ENCODE measurements at places on chromosomes 13 and 19.

- no peak for DNase-seq
These were observed 72.5 kb downstream of the FREM2 start for GRCh38 chr13:38759390-38759789.

GRCh38 chr13:99218969-99219368 is 18.3 kb downstream of the UBAC2 start:
- no peak for DNase-seq

- no peak for DNase-seq
These were observed 1674.2 kb downstream of the PCDH9 start for GRCh38 chr13:65555962-65556361.

- no peak for DNase-seq
These were observed 14.3 kb downstream of the FZR1 start for GRCh38 chr19:3520166-3521103.

- DNase-seq, result no peak
These were observed 22.0 kb downstream of the EPN1 start for GRCh38 chr19:55697069-55697440.

DNA sequence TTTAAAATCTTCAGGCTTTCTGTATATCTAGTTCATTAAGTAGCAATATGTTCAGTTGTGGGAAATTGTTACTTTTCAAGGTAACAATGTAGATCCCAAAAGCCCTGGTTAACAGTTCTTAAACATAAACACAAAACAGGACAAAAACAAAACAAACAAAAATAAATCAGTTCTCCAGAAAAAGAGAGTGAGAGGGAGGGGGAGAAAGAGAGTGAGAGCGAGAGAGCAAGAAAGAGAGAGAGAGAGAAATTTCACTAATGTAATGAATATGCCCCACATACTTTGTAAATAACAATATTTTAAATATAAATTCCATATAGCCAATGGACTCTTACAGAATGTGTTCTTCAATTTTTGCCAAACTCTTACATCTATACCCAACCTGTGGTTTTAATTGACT is 275.5 kb downstream of the GPC6 start:
- no peak for DNase-seq

DNA sequence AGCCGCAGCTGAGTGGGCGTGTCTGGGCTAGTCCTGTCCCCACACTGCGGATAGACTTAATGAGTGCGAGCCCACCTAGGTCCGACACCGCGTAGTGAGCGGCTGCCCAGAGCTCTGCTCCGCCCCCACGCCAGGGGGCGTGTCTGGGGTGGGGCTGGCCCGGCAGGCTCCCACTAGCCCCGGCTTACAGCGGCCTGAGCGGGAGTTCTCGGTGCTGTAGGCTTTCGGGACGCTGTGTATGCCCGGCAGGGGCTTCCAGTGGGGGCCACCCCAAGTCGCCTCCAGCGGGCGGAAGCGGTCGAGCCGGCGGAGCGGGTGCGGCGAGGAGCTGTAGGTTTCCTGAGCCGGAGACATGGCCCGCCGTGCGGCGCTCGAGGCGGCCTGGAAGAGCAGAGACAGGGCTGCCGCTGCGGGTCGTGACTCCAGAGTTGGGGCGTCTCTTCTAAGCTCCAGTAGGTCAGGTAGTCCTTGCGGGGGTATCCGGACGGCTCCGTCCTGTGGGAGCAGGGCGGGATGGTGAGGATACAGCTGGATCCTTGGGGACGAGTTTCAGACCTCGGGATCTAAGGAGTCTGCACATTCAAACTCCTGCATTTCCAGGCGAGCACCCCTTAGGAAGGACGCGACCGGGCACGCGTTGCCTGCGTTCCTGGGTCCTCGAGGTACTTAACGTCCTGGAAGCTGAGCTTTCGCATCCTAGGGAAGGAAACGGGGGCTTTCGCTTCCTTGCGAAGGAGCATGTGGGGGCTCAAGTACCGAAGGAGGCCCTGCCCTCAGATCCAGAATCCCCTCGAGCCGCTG is 1.2 kb downstream of the CGB7 start:
- no peak for DNase-seq

DNA sequence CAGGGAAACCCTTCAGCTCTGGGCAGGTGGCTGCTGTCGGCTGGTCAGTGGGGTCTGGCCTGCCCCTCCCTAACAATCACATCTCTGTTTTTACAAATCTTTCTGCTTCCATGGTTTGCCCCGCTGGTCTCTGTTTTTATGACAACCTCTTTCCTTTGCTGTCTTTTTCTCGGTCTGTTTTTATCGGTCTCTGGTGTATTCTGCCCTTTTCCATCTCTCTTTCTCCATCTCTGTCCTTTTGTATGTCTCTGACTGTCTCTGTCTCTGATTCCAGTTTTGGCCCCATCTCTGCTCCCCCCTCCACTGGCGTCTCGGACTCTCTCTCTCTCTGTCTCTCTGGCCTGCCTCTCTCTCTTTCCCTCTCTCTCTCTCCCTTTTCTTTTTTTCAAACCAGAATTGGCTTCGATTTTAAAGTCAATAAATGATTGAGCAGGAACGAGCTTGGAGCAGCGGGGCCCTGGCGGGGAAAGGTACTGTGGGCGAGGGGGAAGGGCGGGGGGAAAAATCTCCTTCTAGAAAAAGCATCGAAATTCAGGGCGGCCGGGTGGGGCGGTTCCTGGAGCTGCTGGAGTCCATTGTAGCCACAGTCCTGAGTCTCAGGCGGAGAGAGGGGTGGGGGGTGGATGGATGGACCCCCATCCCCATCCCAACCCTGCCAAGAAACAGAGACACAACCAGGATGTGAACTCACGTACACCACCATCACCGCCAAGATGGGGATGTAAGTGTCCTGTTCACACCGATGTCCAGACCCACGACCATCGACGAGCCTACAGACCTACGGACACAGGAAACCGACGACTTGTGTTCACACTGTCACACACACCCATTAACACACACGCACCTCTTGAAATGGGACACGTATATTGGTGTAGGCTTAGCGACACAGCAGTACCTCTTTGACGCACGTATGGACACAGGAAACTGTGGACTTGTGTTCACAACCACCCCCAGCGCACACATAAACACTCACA is 3.0 kb downstream of the NFIX start:
- no peak for DNase-seq

GRCh38 chr19:48480183-48480557 is 11.0 kb downstream of the CYTH2 start:
- DNase-seq, result no peak

DNA sequence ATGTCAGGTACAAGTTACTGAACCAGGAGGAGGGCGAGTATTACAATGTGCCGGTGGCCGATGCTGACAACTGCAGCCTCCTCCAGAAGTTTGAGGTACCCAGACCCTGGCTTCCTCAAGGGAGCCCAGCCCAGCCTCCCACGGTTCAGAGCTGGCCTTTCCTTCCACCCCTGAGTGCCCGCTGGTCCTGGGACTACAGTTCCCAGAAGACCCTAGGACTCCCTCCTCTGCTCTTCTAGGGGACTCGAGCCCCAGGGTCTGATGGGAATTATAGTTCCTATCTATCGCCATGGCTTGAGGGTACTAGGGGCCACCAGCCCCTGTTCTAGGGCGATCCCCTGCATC is 11.0 kb downstream of the PRKCG start:
- no peak for DNase-seq

DNA sequence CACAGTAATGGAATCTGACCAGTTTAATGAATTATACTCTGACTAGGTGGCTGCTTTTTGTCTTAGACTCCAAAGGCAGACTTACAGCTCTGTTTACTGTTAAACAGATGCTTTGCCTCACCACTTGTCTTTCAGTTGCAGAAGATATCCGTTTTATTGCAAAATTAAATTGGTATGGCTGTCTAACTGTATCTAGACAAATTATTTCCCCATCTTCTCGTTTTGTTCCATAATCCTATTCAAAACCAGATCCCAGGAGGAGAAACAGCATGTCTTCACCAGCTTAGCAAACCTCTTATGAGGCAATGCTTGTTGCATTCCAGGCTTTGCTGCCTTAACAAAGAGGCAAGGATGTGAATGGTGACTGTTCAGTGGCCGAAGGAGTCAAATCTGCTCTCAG is 215.6 kb downstream of the TDRD3 start:
- DNase-seq, result no peak

GRCh38 chr13:20080377-20081164 is 80.3 kb downstream of the GJA3 start:
- no peak for DNase-seq

DNA sequence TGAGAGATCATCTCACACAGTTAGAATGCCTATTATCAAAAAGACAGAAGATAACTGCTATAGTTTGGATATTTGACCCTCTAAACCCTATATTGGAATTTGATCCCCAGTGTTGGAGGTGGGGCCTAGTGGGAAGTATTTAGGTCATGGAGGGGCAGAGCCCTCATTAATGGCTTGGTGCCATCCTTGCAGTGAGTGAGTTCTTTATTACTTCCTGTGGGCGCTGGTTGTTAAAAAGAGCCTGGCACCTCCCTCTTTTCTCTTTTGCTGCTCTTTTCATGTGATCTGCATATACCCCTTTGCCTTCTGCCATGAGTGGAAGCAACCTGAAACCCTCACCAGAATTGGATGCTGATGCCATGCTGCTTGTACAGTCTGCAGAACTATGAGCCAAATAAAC is 66.8 kb downstream of the TDRD3 start:
- DNase-seq, result no peak

DNA sequence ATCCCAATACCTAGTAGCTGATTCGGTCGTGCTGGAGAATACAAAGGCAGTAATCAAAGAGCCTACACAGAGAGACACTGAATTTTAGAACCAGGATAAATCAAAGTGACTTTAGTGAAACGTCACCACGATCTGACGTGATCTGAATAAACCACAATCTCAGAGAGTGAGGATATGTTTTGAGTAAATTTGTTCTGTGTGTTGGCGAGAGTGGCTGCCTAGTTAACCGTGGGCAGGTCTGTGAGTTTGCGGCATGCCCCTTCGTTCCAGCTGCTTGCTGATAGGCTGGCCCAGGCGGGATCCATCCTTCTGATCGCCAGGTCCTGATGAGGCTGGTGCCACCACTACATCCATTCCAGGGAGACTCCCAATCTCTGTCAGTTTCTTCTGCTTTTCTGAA is 40.4 kb downstream of the LRCH1 start:
- DNase-seq, result no peak

GRCh38 chr19:29841559-29842367 is 30.0 kb downstream of the CCNE1 start:
- no peak for DNase-seq

DNA sequence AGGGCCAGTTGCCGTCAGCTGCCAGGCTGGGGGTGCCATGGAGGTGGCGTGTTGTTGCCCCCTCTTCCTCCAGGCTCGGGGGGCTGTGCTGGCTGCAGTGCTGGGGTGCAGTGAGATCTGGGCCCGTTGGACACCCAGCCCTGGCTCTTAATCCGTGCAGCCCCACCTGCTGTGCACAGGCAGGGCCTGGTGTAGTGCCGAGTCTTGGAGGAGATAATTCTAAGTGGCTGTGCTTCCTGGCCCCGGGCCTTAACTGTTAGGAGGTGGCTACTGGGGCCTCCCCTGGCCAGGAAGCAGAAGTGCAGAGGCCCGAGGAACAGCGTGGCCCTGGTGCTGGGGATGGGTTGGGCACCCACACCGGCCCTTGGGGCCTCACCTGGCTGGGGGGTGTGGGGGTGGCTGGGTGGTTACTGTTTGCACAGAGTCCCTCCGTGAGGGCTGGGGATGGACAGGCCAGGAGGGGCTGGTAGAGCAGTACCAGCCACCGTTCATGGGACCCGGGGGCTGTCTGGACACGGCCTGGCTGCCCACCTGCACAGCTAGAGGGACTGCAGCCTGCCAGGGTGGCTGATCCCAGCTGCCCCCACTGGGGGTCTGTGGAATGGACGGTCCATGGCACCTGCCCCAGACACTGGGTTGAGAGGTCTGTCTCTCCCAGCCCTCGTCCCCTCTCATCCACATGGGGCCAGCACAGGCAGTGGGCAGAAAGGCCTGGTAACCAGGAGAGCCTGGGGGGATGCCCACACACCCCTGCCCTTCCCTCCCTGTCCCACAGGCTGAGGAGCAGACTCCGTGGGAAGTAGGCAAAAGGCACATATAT is 3.3 kb downstream of the GPX4 start:
- no peak for DNase-seq

- DNase-seq, result no peak
These were observed 12.3 kb downstream of the WDFY2 start for GRCh38 chr13:51596541-51596940.

- DNase-seq, result no peak
These were observed 37.9 kb downstream of the PCDH8 start for GRCh38 chr13:52810526-52810925.

GRCh38 chr19:48686088-48686487 is 9.7 kb upstream of the FUT2 start:
- DNase-seq, result no peak

GRCh38 chr19:35317464-35318043 is 11.4 kb upstream of the CD22 start:
- no peak for DNase-seq

GRCh38 chr13:51246025-51246417 is 23.8 kb downstream of the FAM124A start:
- no peak for DNase-seq

GRCh38 chr19:12783849-12784393 is 7.4 kb upstream of the JUNB start:
- DNase-seq, result no peak

- DNase-seq, result no peak
These were observed 162.1 kb downstream of the GPC6 start for GRCh38 chr13:93388701-93389100.

- DNase-seq, result no peak
These were observed 5.2 kb downstream of the SPATA13 start for GRCh38 chr13:24165746-24166145.

GRCh38 chr13:111640006-111640405 is 319.6 kb downstream of the TEX29 start:
- no peak for DNase-seq

DNA sequence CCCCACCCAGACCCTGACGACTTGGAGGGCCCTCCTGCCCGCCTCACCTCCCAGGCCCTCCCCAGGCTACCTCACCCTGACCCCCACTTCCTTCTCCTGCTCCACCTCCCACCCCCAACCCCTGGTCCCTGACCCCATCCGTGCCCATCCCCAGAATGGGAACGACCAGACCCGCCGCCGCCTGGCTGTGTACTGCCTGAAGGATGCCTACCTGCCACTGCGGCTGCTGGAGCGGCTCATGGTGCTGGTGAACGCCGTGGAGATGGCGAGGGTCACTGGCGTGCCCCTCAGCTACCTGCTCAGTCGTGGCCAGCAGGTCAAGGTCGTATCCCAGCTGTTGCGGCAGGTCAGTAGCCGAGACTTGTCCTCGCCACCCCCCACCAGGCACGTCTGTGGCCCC is 11.9 kb upstream of the SPIB start:
- DNase-seq, result no peak

DNA sequence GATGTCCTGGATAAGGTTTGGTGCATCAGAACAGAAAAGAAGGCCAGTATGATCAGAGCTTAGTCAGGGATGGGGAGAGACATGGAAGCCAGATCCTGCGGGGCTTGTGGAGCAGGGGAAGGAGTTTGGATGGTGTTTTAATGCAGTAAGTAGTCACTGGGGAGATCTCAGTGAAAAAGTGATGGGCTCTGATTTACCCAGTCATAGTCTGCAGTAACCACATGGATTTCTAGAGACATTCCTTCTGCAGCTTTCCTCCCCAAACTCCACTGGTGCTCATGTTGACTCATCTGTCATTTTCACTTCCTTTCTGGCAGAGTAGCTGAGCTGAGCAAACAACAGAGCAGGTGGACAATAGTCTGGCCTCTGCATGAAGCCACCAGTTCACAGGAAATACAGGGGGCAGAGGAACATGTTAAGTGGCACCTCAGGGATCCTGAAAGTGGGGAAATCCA is 144.1 kb downstream of the DPF1 start:
- DNase-seq, result no peak
